HepG2 (cell line): ENCODE measurements at places on chromosomes 13 and 19. TPM values are rescaled to one million over a fixed set of nuclear protein-coding genes. Genes with fewer than 3 reads are reported as not detected.

GRCh38 chr19:39144290-39145071 is 18.9 kb downstream of the PAK4 start:
- no peak for DNase-seq

DNA sequence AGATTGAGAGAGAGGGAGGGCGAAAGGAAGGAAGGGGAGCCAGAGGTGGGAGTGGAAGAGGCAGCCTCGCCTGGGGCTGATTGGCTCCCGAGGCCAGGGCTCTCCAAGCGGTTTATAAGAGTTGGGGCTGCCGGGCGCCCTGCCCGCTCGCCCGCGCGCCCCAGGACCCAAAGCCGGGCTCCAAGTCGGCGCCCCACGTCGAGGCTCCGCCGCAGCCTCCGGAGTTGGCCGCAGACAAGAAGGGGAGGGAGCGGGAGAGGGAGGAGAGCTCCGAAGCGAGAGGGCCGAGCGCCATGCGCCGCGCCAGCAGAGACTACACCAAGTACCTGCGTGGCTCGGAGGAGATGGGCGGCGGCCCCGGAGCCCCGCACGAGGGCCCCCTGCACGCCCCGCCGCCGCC is at the start of gene TNFSF11:
TSS of gene TNFSF11 (plus strand) at position 142 of the 400 bp plus-strand sequence. CDS start at position 294, 152 bp downstream.
- DNase-seq, result no peak

GRCh38 chr13:24661713-24662112 is 18.5 kb upstream of the ATP12A start:
- no peak for DNase-seq

- DNase-seq, result no peak
These were observed 88.2 kb upstream of the TSC22D1 start for GRCh38 chr13:44664308-44664707.

GRCh38 chr19:18279516-18280246 is 1.7 kb downstream of the JUND start:
- DNase-seq, result peak; percentile 93

The C2CD4C gene
- not detected in 2 replicates for polyA plus RNA-seq

The TMEM255B gene
- 0.01 TPM in 1 of 2 replicates, not detected in the other for polyA plus RNA-seq
